Activated CD4-positive, alpha-beta T cell treated with anti-CD3 and anti-CD28 coated beads, Interleukin-2, amount 50 U/mL, for 4 hours (primary cell): ENCODE measurements at places on chromosomes 5 and 9.

- DNase-seq, result no peak
These were observed 90.5 kb upstream of the NIPAL4 start for GRCh38 chr5:157369507-157369906.

DNA sequence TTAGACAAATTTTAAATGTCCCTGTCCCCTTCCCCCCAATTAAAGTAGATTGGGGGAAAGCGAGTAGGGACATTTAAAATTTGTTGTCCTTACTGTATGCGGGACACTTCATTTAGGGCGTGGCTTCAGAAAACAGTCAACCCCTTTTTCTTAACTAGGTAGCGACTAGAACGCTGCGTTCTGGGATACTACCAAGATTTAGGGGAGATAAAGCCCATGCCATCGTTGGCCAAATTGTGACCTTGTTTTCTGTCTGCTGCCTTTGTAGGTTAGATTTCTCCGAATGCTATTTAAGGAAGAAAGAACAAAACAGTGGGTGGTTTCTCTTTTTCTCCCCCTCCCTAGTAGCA, 1.2 kb downstream of the CKS2 start:
- DNase-seq, result no peak

DNA sequence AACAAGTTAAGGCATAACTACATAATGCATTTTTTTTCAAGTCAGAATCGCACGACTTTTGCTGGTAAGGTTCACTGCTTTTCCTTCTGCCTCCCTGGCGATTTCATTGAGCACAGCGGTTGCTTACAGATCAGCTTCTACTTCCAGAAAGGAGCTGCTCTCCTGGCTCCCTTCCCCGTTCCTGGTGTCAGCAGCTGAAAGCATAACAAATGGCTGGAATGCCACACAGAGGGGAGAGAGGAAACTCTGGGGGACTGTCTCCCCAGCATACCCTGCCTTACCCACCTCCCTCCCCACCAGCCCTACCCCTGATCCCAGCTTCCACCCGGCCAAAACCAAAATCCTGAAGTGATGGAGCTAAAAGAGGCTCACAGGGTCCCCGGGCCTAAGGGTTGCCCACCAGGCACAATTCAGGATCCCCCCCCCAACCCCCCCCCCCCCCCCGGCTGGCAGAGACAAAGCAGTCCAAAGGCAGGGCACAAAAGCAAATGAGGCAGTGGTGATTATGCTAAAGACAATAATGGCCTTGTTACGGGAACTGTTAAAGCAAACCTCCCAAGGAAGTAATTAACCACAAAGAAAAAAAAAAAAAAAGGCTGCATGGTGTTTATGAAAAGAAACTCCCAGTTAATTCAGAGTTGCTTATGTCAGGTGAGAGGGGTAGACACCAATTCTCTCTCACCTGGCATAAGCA, 126.1 kb upstream of the WWC1 start:
- no peak for DNase-seq

DNA sequence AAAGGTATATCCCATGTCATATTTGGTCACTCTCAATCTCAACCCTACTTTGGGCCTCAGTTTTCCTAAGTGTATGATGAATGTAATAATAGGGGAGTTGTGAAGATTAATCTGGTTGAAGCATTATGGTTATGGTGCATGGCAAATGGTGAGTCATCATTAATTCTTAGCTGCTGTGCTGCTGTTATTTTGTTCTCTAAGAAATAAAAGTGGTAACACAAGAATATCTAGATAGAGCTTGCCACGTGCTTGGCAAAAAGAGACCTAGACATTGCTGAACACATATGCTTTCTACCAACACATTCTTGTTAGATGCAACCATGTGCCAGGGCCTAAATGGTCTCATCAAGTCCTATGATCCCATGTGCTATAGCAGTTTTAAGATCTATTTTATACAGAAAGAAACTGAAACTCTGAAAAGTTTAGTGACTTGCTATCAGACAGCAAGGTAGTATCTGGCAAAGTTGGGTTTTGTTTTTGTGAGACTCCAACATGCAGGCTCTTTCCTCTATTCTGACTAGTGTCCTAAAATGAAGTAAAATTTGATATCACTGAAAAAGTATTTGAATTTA, 699.9 kb upstream of the MEF2C start:
- DNase-seq, result no peak

GRCh38 chr9:72577212-72577753, 55.9 kb downstream of the TMC1 start:
- DNase-seq, result no peak

DNA sequence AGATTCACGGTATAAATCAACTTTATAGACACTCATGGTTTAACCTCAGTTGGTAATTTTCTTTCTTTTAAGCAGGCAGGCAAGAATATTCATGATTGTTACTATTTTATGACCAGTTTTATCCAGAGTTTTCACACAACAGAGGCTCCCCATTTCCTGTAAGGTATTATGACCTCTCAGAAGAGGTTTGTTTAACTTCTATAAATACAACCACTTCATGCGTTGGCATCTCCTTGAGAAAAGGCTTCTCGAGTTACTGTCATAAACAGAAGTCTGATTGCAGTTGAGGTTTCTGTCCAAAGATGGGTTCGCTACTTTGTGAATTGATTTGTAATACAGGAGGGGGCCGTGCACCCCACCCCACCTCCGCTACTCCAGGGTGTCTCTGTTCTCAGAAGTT, 55.3 kb downstream of the ENTREP1 start:
- no peak for DNase-seq

DNA sequence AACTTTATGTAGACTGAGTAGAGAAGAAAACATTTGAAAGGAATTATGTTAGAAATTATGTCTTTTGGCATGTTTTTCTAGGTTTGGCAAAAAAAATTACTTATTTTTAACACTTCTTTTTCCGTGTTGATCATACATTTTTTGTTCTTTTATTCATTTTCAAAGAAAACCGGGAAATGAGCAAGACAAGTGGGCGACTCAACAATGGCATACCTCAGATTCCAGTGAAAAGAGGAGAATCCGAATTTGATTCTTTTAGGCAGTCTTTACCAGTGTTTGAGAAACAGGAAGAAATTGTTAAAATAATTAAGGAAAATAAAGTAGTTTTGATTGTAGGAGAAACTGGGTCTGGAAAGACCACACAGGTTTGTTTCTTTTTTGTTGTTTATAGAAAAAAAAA, 12.9 kb downstream of the YTHDC2 start:
- DNase-seq, result no peak

- DNase-seq, result no peak
These were observed 184.8 kb downstream of the TMEM38B start for GRCh38 chr9:105879181-105879580.

DNA sequence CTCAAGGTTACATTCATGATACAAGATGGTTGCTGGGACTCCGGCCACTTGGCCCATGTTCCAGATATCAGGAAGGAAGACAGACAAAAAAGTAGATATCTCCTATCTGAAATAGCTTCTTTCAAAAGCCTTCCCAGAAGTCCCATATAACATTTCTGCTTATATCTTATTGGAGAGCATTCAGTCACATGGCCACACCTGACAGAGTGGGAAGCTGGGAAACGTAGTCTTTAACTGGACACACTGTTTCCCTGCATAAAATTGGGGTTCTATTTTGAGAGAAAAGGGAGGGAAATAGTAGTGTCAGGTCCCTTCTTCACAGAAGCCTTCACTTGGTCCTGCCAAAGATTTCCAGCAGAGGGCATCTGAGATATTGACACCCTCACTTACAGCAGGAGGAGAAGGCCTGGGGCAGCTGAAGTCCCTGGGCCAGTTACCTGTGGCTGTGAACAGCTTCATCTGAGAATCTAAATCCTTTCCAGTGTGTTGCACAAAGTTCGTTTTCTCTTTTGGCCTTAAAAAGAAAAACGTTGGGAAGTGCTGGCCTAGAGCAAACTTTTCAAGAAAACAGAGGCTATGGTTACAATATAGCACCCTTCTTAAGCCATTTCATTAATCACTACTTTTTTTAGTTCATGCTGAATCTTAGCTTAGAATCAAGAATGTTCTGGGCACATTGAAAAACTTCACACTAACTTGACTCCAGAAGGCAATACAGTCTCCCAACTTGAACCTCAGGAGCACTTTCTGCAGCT, 33.5 kb downstream of the SPEF2 start:
- DNase-seq, result peak; percentile 64

DNA sequence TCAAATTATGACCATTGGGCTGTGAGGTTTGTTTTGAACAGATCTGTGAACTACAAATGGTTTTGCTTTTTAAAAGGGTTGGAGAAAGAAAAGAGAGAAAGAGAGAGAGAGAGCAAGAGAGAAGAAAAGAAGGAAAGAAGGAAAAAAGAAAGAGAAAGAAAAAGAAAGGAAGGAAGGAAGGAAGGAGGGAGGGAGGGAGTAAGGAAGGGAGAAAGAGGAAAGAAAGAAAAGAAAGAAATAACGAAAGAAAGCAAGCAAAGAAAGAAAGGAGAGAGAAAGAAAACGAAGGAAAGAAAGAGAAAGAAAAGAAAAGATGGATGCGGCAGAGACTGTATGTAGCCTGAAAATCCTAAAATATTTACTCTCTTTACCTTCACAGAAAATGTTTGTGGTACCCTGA, 104.0 kb downstream of the PARP8 start:
- DNase-seq, result no peak

- DNase-seq, result no peak
These were observed 142.1 kb downstream of the LIFR start for GRCh38 chr5:38414348-38414747.

GRCh38 chr9:115880221-115880885, 273.2 kb upstream of the PAPPA start:
- DNase-seq, result no peak

DNA sequence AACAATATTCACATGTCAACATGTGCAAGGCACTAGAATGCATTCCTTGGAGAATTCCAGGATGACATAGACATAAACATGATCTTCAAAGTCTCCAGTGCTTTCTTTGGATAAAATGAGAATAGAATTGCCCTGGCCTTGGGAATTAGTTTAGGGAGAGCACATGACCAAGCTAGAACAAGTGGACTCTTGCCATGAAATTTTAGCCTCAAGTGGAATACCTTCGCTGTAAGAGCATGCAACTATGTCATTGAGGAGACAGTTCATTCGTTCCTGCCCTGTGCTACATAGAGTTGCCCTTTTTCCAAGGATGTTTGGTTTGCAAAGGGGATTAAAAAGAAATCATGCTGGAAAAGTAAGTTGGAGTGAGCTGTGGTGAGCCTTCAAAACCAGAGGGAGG, 42.7 kb downstream of the ZFAND5 start:
- DNase-seq, result no peak

DNA sequence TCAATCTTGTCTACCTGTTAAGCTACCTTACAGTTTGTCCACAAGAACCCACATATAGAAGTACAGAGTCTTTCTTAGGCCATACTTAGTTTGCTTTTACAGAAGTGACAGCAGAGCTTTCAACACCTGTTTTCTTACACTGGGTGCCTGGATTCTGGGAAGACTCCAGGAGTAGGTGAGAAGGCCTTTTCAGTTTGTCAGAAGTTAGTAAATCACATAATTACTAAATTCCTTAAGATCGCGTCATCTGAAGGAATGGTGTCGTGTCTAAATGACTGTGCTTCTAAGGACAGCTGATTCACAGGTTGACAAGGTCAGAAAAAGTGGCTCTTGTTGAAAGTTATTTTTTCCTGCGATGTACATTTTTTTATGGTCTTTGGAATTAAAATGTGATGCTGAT, 97.0 kb upstream of the FAM120A start:
- DNase-seq, result no peak

DNA sequence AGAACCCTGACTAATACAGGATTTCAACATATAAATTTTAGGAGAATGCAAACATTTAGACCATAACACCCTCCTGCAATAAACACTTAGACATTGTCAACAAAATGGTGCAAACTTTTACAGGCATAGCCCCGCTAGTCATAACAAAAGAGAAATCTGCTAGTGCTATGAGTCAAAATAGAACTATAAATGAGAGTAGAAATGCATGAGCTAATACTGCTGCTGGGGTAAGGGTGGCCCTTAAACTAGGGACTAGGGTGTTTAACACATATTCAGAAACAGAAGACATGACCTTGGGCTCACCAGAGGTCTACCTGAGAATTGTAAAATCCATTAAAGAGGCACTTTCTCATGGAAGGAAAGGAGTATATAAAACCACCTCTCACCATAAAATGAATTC, 131.6 kb downstream of the TLR4 start:
- no peak for DNase-seq

DNA sequence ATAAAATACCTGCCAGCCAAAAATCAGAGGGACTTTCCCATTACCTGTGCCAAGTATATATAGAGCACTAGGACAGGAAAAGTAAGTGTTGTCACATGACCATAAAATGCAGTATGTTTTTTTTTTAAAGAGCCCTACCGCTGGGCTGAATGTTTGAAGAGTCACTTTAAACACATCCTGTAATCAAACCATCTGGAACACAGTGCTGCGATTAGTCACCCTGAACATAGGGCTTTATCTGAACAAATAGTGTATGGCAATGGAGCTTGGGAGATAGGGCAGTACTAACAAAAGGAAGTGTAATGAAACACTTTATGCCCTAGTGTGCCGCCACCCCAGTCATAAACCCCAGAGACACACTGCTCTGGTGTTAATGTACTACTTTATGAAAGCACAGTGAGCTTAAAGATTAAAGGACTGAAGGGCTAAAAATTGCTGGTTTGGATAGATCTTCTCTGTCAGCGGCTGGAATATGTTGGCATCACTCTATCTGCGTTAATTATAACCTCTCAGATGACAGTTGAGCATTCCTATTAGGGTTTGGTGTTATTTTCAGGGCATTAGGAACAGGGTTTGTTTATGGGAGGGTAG, 90.4 kb downstream of the ZNF608 start:
- DNase-seq, result no peak

GRCh38 chr9:257957-258356, 43.3 kb downstream of the DOCK8 start:
- no peak for DNase-seq

- DNase-seq, result no peak
These were observed 104.2 kb downstream of the TRIM32 start for GRCh38 chr9:116791326-116791725.

DNA sequence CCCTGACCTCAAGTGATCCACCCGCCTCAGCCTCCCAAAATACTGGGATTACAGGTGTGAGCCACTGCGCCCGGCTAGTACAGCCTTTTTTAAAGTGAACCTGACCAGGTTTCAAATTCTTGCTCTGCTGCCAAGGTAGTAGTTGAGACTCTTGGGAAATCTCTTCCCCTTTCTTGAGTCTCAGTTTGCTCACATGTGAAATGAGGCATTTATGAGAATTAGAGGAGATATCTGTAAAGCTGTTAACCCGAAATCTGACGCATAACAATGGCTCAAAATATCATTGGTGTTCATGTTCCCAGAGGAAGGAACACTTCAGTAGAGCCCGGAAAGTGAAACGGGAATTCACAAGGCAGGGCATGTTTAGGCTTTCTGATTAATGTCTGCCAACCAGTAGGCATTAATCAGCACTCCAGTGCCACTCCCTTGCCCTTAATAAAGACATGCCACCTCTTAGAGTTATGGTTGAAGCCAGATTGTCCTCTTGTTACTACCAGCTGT, 1.5 kb downstream of the ARPC5L start:
- DNase-seq, result no peak

GRCh38 chr9:124286292-124286931, 28.7 kb downstream of the NEK6 start:
- peak; percentile 24 for DNase-seq
